ENCODE measurements at places on chromosomes 11 and 22.
A peak's percentile ranks its signal among the peaks of the same experiment; 100 is the strongest.

- no peak for DNase-seq
Observed at GRCh38 chr11:45906096-45906682, 882 bp downstream of the FREY1 start.

DNA sequence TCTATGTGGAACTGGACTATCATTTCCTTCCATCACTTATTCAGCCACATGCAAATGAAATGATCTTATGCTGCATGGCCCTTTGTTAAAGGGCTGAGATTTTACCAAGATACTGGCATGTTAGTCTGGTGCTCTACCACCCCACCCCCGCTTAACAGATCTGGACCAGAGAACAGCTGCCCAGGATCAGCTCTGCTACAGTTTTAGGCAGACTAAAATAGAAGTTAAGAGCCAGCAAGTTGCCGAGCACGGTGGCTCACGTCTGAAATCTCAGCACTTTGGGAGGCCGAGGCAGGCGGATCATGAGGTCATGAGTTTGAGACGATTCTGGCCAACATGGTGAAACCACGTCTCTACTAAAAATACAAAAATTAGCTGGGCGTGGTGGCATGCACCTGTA is 4.6 kb downstream of the DDB1 start:
- DNase-seq = no peak

DNA sequence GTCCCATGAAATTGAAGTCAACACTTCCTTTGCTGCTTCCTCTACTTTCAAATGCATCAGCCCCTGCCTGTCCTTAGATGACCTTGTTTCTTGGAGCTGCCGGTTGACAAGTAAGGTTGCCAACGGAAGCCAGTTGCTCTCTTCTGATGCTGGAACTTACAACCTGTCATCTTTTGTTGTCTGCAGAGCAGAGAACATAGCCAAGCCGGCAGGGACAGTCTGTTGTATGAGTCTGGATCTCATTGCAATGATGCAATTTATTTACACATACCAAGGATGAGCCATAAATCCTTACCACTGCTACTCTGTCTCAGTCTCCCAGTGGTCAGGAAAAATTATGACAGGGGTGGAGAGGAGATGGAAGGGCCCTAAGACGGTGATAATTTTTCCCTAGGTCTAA is 151.4 kb downstream of the BLID start:
- peak; percentile 37 for DNase-seq

DNA sequence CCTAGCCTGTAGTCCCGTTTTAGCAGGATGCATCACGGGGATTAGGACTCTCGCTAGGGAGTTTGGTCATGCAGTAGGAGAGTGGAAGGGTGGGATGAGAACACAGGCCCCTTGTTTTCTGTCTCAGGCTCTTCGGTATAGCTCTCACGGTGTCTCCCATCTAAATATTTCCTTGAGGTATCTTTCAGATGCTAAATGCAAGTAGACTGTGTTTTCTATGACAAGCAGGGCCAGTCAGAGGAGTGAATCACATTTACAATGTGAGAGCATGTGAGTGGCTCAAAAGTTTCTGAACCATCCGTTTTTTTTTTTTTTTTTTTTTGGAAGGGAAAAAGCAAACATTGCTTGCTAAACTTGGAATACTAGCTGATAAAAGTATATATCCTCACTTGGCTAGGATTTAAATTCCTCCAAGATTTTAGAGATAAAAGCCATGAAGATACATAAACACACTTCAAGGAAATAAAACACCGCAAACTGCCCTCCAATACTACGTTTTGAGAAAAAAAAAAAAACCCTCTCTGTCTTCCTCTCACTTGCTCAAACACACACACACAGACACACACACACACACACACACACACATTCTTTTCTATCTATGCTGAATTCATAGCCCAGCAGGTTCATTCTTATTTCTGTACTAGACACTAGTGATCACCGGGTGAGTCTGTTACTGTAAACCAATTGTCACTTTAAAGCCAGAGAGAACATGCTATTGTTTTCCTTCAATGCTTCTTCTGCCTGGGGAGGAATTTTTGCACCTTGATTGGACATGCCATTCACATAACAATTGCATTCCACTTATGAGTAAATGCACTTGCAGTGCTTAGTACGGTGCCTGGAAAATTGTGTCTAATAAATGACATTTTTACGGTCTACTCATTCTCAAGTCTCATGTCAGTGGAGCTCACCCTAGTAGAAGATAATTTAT is 224.6 kb upstream of the CCDC90B start:
- DNase-seq = no peak

GRCh38 chr11:132632641-132633124 is 899.6 kb downstream of the OPCML start:
- no peak for DNase-seq

- no peak for DNase-seq
Observed at GRCh38 chr11:86977441-86978050, 22.4 kb upstream of the FZD4 start.

DNA sequence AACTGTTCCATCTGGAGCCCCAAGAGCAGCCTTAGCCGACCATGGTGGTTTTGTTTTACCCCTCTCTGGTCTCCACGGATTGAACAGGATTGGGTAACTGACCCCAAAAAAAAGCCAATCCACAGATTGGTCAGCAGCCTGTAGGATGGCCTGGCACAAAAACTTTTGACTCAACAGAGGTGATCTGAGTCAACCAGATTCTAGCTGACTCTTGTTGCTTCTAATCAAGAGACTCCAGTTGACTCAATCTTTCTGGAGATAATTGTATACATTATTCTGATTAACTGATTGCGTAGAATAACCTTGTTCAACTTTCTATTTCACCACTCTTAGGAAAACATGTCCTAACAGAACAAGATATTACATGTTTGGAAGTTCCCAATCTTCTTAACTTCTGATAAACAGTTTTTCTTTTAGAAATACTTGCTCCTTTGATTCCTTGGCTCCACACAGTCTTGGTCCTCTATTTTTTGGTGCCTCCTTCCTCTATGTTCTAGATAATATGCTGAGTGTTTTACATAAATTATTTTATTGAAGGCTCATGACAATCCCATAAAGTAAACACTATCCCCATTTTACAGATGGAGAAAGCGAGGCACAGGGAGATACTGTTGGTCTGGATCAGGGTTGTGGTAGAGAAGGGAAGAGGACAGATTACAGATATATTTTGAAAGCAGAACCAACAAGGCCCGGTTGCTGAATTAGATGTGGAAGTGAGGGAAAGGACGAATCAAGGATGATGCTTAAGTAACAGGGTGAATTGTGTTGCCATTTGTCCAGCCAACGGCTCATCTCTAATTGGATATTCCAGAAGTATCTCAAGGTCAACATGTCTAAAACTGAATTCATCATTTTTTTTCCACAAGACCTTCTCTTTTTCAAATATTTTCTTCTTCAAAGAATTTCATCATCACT is 11.5 kb upstream of the ZC3H12C start:
- no peak for DNase-seq

DNA sequence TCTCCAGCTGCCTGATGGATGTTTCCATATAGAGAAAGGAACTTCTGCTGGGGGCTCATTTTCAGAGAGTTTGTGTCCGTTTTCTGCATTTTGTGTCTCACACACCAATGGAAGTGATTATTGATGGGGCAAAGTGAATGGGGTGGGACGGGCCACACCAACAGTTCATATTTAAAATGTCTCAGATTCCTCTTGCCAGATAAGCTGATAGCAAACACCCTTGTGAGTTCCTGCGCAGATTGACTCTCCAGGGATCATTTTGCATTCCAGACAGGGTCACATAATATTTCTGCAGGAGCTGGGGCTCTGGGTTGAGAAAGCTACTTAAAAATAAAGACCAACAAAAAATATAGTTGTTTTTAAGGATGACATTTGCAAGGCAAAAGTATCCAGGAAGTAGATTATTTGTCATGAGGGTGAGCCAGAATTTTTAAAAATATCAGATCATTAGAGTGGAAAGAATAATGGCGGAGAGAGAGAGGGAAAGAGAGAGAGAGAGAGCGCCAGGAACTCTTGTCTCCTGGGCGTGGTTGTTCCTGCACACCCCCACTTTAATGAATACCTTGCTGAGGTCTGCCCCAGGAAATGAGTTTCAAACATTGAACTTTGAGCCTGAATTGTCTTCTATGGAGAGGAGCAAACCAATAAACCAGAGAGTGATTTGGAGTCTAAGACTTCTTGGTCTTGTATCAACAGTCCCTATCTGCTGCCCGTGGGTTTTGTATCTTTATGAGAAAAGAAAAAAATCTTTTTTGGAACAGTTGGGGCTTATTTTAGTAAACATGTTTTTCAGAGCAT is 33.3 kb downstream of the MICAL2 start:
- DNase-seq = no peak

Measured in Jurkat, Clone E6-1 (cell line).